Left lung (tissue), 14 donors: ENCODE measurements at places on chromosomes 1 and 21.
A peak's percentile ranks its signal among the peaks of the same experiment; 100 is the strongest.

- no peak overlapping the region for H3K27ac ChIP-seq
- H3K36me3 ChIP-seq: no peaks in the 10 kb centered on the region
- no peak overlapping the region for H3K4me3 ChIP-seq
- no peak for DNase-seq
These were observed 19.9 kb upstream of the LYPD8 start for GRCh38 chr1:248775441-248775840.

DNA sequence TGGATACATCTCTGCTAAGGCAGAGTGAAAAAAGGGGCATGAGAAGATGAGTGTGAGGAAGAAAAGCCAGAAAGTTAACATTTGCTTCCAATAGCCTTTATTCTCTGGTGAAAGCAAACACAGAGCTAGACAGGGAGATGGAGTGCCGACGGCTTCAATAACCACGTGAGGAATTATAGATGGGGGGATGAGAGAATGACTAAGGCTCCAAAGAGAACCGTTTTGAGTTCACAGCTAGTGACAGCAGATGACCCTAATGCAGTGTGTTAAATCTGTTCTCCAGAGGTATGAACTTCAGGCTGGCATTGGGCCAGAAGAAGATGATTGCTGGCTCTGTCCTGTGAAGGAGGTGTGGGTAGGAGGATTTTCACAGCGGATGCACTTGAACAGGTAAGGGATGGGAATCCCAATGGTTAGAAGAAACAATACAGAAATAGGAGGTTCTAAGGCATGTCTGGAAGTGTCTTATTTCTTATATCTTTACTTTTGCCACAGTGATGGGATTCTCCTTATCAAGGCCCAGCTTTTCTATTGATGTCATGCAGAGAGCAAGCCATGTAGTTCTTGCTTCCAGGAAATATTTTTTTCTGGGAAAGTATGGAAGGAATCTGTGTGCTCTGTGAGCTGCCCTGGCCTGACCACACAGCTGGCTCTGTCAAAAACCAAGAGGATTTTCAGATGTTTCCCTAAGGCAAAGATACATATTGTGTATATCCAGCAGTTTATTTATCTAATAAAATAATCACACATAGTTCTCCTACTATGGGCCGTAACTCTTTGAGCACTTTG lies 573.8 kb downstream of the LTN1 start:
- H3K27ac ChIP-seq: no peak overlapping the region
- no peaks in the 10 kb centered on the region for H3K36me3 ChIP-seq
- DNase-seq: peak; percentile 46

DNA sequence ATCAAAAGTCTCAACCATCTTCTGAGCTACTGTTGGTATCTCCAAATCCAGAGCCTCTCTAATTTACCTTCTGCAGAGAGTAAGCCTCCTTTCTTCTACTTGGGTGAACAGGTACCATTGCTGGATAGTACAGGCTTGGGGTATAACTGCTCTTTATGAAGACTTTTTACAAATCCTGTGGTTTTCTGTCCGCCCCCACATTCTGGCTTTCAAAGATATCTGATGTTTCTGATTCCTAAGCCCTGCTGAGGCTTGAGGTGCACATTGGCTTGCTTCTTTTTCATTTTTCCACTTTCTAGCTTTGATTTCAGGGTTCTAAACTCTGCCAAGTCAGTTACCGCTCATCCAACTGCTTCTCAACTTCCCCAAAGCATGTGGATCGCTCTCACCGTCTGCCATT lies 37.1 kb downstream of the TENT5C start:
- no peaks in the 10 kb centered on the region for H3K36me3 ChIP-seq
- no peaks in the 10 kb centered on the region for H3K27me3 ChIP-seq
- H3K27ac ChIP-seq: no peak overlapping the region
- H3K4me1 ChIP-seq: no peaks in the 10 kb centered on the region
- H3K4me3 ChIP-seq: no peak overlapping the region

GRCh38 chr1:41690331-41690730 lies 205.8 kb upstream of the EDN2 start:
- no peaks in the 10 kb centered on the region for H3K27me3 ChIP-seq
- H3K36me3 ChIP-seq: no peaks in the 10 kb centered on the region
- H3K4me1 ChIP-seq: peaks cover 36% of the 10 kb centered on the region
- no peak overlapping the region for H3K4me3 ChIP-seq

DNA sequence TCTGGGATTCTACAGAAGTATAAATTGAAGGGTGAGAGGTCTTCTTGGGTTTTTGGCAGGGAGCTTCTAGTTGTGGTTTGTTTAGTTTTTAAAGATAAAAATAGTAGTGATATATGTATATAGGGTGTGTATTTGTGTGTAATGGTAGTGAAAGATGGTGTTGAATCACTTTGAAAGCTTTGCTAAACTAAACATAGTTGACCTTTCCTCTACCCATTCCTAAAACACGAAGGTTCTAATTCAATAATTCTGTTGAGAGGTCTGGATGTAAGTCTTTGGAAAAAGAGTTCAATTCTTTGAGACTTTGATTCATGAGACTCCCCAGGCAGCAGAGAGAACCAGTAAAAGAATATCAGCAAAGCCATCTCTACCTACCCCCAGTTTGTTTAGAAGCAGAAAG lies 247.9 kb upstream of the DUSP10 start:
- H3K27ac ChIP-seq: no peak overlapping the region
- H3K4me3 ChIP-seq: no peak overlapping the region
- DNase-seq: no peak
- peaks cover 5% of the 10 kb centered on the region for H3K4me1 ChIP-seq
- H3K27me3 ChIP-seq: no peaks in the 10 kb centered on the region

DNA sequence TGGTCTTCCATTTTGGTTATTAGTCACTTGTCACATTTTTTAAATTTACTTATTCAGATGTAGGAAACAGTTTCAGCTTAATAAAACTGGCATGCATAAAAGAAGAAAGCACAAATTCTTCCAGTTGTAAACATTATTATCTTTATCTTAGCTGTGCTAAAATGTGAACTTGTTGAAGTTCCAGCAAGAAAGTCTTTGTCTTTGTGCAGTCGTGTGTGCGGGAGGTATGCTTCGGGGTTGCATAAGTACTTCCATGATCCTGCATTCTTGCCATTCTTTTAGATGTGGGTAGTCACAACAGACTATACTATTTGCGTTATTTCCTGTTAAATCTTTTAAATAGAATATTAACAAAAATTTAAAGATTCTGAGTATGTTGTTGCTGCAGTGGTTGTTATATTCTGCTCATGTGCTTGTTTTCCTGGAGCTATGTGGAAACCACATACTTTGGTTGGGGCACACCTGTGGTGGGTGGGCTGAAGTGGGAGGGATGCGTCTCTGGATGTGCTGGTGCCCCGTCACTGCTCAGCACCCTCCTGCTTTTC lies 49.9 kb downstream of the CBS start:
- H3K36me3 ChIP-seq: no peaks in the 10 kb centered on the region
- no peaks in the 10 kb centered on the region for H3K4me1 ChIP-seq
- no peak overlapping the region for H3K4me3 ChIP-seq
- H3K27ac ChIP-seq: no peak overlapping the region
- no peaks in the 10 kb centered on the region for H3K27me3 ChIP-seq
- no peak for DNase-seq

DNA sequence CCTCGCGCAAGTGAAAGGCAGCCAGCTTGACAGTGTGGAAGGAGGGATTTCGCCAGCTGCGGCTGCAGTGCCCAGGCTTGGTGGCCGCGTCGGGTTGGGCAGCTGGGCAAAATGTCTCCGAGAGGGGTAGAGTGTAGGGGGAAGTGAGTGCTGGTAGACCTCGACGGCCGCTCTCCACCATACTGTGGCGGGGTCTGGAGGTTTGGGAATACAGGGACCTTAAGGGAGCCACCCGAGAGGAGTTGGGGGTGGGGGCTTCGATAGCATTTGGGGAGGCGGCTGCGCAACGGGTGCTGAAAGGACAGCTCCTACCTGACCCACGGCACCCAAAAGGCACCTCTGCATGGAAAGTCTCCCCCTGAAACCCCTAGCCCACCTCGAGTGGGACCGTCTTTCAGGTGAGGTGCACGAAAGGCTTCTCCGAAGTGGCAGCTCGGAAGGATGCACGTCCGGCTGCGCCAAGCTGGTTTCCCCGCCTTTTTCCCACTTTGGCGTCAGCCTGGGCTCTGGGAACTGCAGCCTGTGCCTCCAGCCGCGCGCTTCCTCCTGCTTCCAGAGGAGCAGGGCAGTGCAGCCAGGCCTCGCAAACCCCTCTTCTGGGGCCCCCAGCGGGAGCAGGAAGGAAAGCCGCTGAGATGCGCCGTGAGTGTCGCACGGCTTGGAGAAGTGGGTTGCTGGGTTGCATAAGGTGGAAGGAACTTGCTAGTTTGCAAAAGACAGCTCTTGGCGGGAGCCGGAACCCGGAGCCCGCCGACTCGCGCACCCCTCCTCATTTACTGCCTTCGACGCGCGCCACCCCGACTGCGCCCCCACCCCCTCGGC lies 531 bp upstream of the HMGN2 start:
- H3K4me3 ChIP-seq: peak overlapping the region; percentile 98
- H3K27ac ChIP-seq: peak overlapping the region; percentile 99
- H3K36me3 ChIP-seq: peaks cover 3% of the 10 kb centered on the region
- H3K27me3 ChIP-seq: no peaks in the 10 kb centered on the region
- DNase-seq: peak; percentile 79

- H3K36me3 ChIP-seq: peaks cover 1% of the 10 kb centered on the region
- H3K4me3 ChIP-seq: no peak overlapping the region
- no peak for DNase-seq
- no peaks in the 10 kb centered on the region for H3K27me3 ChIP-seq
These were observed 34.0 kb downstream of the PCSK9 start for GRCh38 chr1:55073187-55073916.

GRCh38 chr1:97632075-97632474 lies 288.8 kb downstream of the DPYD start:
- H3K27me3 ChIP-seq: no peaks in the 10 kb centered on the region
- no peaks in the 10 kb centered on the region for H3K4me1 ChIP-seq
- H3K4me3 ChIP-seq: no peak overlapping the region
- peaks cover 3% of the 10 kb centered on the region for H3K36me3 ChIP-seq
- H3K27ac ChIP-seq: no peak overlapping the region
